ENCODE measurements at places on chromosomes 12 and 14. TPM values are rescaled to one million over a fixed set of nuclear protein-coding genes. Genes with fewer than 3 reads are reported as not detected.

DNA sequence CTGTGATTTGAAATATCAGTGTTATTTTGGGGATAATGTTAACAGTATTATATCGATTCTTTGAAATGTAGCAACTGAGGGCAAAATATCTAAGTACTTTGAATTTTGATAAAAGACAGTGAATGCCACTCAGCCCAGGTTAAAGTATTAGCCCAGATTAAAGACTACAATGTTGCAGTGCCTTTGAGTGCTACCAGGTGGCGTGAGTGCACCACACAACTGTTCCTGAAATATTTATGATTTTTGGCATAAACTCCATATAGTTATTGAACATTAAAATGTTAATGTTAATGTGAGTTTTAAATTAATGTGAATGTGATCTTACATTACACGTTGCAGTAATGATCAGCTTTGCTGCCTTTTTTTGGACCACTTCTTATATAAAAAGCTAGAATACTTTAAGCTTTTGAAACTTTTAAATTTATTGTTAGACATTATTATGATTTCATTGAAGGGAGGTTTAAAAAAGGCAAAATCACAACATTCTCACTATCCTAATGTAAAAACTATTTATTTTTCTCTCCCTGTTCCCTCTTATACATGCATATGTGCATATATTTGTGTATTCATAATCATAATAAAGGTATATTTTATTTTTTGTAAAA lies 22.5 kb downstream of the MRPS35 start:
- DNase-seq = peak; percentile 47

- DNase-seq = no peak
Observed at GRCh38 chr14:69708049-69708448, 58.9 kb upstream of the SRSF5 start.

GRCh38 chr12:67442347-67442841 lies 173.2 kb downstream of the CAND1 start:
- DNase-seq = no peak

DNA sequence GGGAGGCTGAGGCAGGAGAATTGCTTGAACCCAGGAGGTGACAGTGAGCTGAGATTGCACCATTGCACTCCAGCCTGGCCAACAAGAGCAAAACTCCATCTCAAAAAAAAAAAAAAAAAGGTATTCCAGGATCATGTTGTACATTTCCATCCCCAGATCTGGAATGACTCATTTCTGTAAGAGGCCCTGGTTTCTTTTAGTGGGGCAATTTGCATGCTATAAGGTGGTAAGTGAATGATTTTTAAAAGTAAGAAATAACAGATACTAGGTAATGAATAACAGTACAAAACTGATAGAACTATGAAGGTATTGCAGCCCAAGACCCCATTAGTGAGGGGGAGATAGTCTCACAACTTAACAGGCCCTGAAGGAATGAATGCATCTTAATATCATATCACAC lies 17.7 kb upstream of the ADCK1 start:
- DNase-seq = no peak

Gene SLCO1B1
- not detected for total RNA-seq

DNA sequence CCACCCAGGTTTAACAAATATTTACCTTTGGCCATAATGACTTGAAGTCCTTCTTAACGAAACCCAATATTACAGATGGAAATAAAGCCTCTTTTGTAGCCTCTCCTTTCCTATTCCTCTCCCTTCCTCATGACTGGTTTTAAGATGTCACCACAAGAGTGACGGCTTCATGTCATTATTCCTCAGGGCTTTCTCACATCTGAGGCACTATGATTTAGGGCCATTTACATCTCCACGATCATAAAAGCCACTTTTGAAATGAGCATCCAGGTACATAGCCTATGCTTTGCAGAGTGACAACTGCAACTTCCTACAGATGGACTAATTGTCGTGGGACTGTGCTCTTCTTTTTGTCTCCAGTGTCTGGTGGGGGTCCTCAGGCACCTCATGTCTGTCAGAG lies 32.3 kb upstream of the DACT1 start:
- no peak for DNase-seq

DNA sequence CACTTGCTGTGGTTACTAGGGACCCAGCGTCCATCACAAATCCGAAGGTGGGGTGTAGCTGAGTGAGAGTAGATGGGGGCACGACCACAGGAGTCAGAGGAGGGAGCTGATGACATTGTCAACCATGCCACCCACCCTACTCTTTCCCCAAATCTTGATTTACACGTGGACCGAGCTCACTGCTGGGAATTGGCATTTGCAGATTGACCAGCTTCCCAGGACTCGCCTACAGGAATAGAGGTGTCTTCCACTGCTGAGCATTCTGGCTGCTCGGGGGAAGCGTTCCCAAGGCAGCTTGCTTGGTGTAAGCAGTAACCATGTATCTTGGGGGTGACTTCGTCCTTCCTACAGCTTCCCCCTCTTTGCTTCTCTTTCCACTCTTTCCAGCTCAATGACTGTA lies 353 bp upstream of the PTPRR start:
- no peak for DNase-seq

Measured in activated CD8-positive, alpha-beta T cell treated with anti-CD3 and anti-CD28 coated beads for 36 hours (primary cell).